NT2/D1 (cell line): ENCODE measurements at places on chromosomes 4 and X.

DNA sequence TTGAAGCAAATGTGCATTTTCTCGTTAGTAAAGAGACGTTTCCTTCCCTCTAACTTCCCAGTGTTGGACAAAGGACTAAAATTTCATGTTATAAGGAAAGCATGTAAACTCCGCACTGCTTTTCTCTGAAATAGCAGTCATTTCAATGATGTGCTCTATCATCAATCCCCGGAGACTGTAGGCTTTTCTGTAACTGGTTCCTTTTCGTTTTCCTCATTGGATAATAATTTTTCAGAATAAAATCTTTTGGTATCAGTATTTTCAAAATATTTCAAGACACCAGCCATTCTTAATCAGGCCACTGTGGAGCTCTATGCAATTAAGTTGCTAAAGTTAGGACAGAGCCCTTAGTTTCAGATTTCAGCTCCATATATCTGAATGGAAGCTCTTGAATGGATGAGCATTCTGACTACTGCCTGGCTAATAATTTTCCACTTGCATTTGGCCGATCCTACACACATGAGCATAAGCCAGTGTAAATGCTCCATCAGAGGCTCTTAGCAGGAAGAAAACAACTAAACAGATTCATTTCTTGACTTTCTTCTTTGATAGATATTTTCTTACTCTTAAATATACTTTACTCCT is 157.7 kb downstream of the CHIC2 start:
- no peak for DNase-seq

DNA sequence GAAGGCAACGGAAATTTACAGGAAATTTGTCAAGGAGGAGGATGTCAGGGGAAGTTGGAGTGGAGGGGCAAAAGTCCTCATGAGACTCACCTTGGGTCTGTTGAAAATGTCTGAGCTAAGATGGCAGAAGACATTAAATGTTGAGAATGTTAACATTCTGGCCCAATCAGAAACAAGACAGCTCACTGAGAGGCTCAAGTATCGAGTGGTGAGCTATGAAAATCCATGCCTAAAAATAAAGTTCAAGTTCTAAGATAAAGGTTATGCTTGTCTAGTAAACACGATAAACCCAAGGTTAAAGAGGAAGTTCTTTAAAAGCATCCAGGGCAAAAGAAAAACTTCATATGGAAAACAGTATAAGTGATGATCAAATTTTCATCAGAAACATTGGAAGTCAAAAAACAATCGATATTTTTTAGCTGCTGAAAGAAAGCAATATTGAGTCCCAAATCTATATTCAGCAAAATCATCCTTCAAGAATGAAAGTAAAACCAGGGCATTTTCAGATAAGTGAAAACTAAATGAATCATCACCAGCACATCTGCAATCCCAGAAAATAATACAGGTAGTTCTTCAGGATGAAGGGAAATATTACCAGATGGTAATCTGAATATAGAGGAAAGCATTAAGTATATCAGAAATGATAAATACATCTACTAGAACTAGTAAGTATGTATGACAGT is 462.4 kb downstream of the TLL1 start:
- DNase-seq, result no peak

GRCh38 chr4:9964879-9965278 is 56.4 kb downstream of the SLC2A9 start:
- DNase-seq, result no peak

DNA sequence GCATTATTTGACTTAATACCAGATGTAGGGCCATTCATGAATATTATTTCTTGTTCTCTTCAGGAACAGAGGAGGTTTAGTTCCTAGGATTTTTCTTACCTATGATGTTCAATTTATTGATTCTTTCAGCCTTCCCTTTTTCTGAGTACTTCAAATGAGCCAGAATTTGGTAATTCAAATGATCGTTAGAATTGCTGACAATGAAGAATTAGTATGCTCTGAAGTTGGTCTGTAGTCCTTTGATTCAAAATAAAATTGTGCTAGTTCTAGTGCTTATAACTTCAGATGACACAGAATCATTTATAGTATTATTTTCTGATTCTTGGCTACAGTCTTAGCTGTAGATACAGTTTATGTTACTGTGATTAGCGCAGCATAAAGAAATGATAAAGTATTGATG is 35.2 kb upstream of the WDR17 start:
- no peak for DNase-seq

DNA sequence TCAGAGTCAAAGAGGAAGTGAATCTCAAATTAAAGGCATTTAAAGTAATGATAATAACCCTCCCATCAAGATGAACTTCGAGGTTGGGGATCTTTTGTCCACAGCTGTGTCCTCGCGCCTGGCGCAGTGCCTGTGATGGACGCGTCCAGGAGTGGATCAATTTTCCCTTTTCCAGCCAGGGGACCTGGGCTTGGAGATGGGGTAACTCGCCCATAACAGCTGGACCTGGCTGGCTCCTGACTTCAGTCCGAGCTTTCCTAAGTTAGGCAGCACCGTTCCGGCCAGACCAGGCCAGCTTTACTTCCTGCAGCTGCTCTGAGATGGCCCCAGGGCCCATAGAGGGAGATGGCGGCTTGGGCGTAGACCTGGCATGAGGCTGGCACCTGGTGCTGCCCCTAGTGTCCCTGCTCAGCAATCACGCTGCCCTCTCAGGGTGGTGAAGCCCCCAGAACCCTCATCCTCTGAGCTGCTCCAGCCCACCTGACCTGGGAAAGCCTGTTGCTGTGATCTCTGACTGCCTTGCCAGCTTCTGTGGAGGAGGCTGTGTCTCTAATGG is 23.9 kb downstream of the ADRA2C start:
- no peak for DNase-seq

GRCh38 chr4:57550198-57550597 is 440.0 kb upstream of the IGFBP7 start:
- DNase-seq, result no peak

GRCh38 chr4:8112036-8112576 is 46.5 kb downstream of the ABLIM2 start:
- no peak for DNase-seq

DNA sequence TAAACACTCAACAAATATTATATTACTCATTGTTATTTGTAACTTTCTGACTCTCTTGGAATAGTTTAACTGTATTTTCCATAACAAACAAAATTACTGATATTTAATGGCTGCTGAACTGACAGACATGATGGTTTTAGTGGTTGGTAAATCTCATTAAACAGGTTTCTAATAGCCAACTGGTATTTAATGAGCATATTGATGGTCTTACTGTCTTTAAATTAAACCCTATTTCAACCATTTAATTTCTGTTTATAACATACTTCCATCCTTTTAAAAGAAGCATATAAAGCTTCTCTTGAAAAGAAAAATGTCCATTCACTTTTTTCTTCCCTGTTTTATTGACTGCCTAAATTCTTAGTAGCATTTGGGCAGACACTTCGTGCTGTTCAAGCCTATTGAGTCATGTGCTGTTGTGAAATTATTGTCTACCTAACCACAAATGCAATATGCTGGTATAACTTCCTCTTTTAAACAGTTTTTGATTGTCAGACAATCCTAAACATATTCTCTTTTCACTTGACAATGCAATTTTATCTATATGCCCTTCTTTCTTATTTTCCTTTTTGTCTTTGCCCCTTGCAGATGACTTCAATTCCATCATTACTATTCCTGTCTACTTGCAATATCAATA is 163.9 kb upstream of the SLC7A11 start:
- no peak for DNase-seq

GRCh38 chr4:15341733-15342300 is 86.0 kb upstream of the C1QTNF7 start:
- no peak for DNase-seq

- DNase-seq, result no peak
Measured at GRCh38 chrX:915427-916229, 285.0 kb downstream of the SHOX start.

DNA sequence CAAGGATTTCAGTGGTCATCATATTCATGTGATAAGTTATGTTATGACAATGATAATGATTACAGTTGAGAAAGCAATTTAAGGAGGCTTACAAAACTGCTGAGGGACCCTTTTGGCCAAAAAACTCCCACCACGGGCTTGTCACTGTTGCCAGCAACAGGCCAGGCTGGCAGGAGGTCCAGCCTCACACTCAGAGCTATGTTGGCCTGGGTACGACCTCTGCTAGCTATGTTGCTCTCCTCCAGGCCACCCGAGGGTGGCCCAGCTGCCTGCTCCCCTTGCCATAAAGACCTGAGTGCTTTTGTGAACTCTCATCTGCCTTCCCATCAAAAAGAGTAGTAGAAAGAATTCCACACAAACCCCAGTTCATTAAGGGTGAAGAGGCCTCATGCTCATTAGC is 52.0 kb downstream of the MID1 start:
- no peak for DNase-seq

- DNase-seq, result no peak
Measured at GRCh38 chrX:8668813-8669212, 63.1 kb downstream of the ANOS1 start.

GRCh38 chr4:3223956-3224748 is 24.8 kb upstream of the MSANTD1 start:
- no peak for DNase-seq

DNA sequence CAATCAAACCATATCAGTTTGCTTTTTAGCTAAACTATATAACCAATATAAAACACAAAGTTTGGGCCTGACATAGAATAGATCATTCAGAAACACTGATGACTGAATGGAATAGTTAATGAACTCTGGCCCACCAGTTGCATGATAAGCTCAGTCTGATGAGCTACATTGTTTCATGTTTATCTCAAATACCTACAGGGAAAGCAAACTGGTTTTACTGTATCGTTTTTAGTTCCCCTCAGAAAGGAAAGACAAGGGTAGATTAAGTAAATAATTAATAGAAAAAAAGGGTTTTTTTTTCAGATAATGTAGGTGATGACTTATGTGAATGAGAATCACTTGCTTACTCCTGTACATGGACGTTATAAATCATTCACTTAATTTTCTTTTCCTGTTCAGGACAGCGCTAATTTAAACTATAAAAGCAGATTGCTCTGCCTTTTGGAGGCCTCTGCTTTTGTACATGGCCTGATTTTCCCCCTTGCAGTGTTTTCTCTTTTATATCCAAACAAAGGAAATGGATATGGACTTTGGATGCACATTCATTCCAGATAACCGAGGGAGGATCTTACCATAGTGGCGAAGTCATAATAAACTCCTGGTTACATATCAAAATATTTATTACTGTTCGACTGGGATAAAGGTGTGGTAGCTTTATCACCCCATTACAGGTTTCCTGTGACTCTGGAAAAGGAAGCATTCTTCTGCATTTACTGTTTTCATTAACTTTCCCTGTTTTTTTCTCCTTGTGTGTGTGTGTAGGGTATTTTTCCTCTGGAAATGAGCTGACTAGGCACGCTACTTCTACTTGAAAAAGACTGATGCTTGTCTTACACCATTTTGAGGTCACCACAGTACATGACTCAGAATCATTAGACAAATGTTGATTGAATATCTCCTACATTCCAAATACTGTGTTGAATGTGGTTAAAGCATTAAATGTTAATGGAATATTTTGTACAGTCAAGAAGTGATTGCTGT is 373.1 kb upstream of the HS3ST1 start:
- no peak for DNase-seq

DNA sequence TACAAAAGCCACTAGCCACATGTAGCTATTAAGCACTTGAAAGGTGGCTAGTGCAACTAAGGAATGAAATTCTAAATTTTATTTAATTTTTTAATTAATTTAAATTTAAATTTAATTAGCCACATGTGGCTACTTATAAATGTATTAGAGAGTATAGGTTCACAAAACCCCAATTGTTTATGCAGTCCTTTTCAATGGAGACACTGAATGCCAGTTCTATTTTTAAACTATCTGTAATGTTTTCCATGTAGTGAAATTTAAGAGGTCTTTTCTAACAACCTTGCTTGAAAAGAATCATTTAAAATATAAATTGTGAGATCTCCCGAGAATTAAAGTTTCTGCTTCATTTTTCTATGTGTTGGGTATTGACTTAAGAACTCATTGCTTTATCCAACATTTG is 153.0 kb downstream of the REELD1 start:
- no peak for DNase-seq

DNA sequence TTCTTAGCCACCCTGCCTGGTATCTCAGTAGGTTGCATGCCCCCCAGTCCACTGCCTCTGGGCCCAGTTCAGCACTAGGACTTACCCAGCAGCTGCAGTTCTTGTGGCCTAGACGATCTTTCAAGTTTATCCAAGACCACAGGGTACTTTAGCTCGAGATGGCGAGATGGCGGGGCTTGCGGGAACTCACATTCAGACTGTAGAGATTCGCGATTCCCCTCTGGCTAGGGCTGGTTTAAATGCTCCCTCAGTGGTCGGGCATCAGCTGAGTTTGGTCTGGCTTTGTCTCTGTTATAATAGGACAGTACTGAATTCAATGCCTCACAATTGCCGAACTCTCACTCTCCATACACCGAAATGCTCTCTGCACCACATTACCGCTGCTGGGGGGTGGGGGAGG is 18.4 kb upstream of the RFC1 start:
- no peak for DNase-seq

DNA sequence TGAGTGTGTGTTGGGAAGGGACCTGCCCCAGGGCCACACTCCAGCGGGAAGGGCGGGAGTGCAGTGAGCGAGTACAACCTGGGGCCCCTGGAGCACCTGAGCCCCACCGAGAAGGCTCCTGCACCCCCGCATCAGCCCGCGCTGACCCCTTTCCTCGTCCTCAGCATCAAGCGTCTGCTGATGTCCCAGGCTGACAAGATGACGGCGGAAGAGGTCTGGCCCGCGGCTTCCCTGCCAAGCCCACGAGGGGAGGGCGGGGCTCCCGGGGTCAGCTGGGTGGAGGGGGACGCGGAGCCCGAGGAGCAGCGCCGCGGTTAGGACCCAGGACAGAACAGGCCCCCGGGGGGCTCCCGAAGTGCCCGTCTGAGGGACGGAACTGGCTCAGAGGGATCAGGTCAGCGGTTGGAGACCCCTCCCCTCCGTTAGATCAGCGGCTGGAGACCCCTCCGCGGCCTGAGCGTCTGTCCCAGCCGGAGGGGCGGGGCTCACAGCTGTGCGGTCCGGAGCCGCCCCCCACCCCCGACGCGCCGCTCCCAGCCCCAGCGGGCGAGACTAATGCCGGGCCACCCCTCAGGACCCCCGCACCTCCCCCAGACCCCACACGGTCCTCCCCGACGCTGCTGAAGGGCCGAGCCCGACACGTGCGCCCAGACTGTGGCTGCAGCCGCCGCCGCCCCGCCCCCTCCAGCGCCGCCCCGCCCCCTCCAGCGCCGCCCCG is 6.7 kb downstream of the MYL5 start:
- DNase-seq, result no peak
